ENCODE measurements at places on chromosomes 7 and 10. TPM values are rescaled to one million over a fixed set of nuclear protein-coding genes. Genes with fewer than 3 reads are reported as not detected.

TDRD1 gene
- total RNA-seq: 0.21 TPM

PAX4 gene
- total RNA-seq: not detected

CALHM3 gene
- total RNA-seq: not detected

PNLIP gene
- not detected for total RNA-seq

TMEM184A gene
- 0.05 TPM for total RNA-seq

FZD1 gene
- total RNA-seq: 0.47 TPM

SMKR1 gene
- total RNA-seq: 2.3 TPM

DNA sequence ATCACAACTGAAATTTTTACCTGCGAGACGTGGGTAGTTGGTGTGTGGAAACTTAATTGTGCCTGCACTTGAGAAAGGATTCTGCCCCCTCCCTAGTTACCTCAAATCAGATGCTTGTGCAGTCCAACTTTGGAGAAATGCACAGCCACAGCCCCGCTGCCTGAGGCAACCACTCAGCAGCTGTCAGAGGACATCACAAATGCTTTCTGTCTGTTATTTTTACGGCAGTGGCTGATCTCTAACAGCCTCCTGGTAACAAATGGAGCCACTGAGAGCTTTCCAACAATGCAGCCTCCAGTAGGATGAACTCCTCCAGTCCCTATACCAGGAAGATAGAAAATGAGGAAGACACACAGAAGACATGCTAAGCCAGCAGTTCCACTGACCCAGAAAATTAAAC, 712.2 kb upstream of the GHITM start:
- no peak for DNase-seq

DNA sequence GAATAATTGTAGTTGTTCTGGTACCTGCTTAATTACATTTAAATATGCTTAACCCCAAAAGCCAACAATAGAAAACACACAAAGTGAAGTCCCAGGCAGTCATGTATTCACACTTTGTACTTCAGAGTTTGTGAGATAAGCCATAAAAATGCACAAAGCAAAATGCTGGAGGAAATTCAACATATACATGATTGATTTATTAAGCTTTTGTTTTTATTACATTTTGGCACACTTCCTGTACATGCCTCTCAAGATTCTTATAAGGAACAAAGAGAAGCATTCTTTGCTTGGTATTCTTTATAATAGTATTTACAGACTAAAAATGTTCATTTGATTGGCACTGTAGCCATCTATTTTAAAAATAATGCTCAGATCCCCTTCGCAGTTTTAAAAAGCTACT, 107.7 kb upstream of the ANK3 start:
- no peak for DNase-seq

GRCh38 chr10:10528563-10528910, 489.1 kb upstream of the CELF2 start:
- DNase-seq: no peak

DNA sequence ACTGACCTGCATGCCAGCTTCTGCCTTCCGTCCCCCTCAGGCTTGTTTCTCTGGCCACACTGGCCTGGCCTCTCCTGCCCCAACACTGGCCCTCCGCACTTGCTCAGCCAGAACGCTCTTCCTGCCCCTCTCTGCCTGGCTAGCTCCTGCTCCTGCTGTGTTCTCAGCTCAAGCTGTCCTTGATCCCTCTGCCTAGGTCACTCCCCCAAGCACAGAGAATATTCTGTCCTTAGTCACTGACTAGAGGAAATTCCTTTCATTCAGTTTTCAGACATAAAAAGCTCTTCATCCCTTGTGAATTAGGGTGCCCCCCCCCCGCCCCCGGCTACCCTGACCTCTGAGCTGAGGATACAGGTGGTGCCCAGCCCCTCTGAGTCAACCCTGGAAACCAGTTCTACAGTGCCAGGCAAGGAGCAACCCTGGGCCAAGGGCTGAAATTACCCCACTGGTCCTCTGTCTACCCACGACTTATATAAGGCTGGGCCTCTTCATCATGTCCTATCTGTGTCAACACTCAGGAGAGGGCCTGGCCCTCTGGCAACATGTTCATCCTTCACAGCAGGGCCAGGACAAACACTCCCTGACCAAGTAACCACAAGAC, 6.6 kb upstream of the SGPL1 start:
- DNase-seq: no peak

GRCh38 chr10:23437963-23438546, 820 bp upstream of the OTUD1 start:
- DNase-seq: no peak

GRCh38 chr7:66246554-66247171, 41.5 kb downstream of the TPST1 start:
- DNase-seq: no peak

DNA sequence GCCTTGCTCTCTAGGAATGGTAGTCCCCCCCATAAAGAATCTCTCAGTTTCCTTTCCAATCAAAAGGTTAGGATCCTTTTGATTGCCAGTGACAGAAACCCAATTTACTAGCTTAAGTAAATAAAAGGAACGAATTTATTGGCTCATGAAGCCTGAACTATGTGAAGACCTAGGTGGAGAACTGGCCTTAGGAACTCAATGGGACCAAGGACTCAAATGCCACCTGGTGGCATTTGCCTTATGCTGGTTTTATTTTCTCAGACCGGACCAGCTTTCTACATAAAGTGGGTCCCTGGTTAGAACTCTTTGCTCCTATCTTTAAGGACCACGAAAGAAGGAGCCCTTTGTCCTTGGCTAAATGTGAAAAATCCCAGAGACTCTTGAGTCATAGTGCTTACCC, 25.4 kb downstream of the CFTR start:
- no peak for DNase-seq

All from activated CD4-positive, alpha-beta T cell treated with anti-CD3 and anti-CD28 coated beads for 36 hours (primary cell).